ENCODE measurements at places on chromosomes 12 and 14.

DNA sequence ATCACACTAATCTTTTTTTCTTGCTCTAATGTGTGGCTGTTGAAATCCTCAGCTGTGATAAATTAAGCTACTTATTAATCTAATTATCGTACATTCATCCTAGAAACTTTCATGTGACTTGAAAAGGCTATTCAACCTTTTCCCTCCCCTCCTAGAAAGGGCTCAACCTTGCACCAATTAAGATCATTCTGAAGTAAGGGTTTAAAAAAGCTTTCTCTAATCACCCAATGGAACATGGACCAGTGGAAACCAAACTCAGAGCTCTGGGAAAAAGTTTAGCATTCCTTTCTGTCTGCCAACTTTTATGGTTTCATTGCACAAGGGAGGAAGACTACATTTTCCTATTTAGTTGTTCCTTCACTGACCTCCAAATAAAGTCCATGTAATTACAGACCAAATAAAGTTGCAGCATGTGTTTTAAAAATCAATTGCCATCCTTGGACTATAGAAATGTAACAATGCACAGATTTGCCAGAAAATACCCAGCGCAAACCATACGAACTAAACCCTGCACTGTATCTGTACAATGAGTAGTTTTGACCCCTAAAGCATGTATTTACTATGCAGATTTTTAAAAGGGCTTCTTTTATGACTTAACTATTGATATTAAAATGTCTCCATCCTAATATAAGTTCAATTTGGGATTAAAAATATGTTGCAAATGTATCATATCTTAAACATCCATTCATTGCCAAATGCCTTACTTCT is 142.6 kb upstream of the OTX2 start:
- DNase-seq, result no peak

DNA sequence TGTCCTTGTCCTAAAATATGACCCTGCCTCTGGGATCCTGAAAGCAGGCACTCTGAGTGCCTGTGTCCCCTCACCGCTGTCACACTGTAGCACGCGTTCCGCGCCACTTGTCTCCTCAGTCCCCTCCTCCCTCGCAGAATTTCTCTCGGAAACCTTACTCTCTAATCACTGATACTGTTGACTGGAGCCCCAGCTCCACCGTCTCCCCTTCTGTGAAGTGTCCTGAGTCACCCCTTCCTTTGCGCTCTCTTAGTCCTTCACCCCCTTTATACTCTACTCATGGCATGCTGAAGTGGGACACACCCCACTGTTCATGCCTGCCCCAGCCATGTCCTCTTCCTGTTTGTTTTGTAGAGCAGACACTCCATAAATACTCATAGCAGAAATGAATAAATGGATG is 104.7 kb downstream of the ZNF664 start:
- no peak for DNase-seq

DNA sequence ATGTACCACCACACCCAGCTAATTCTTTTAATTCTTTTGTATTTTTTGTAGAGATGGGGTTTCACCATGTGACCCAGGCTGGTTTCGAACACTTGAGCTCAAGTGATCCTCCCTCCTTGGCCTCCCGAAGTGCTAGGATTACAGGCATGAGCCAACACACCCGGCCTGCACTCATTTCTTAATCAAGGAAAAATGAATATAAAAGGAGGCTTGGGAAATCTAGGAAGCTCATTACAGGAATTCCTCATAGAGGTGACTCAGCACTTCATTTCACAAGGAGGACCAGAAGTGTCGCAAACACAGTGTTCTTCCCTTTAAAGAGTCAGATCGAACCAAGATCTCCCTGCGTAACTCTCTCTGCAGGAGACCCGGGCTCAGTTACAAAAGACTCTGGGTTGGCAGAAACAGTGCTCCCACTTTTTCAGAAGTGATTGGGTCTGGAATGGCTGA is 30.3 kb downstream of the NFKBIA start:
- no peak for DNase-seq

DNA sequence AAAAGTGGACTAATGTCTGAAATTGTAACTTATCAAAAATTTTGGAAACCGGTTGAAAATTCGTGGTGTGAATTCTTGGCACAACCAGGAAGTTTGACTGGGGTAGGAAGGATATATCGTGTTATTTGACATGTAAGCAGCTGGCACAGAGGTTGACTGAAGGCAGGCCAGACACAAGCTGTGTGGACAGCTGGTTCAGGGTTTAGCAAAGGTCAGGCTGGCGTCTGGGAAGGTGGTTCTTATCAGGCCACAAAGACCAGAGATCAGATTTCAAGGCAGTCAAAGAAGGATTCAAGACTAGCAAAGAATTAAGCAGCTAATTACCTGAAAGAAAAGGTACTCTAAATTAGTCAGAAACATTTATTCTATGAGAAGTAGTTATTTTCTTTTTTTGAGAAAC is 450.2 kb upstream of the MDGA2 start:
- no peak for DNase-seq

- no peak for DNase-seq
These were observed 13.4 kb upstream of the FRMD6 start for GRCh38 chr14:51638071-51638944.

GRCh38 chr14:21081521-21082142 is 11.5 kb downstream of the ARHGEF40 start:
- no peak for DNase-seq

DNA sequence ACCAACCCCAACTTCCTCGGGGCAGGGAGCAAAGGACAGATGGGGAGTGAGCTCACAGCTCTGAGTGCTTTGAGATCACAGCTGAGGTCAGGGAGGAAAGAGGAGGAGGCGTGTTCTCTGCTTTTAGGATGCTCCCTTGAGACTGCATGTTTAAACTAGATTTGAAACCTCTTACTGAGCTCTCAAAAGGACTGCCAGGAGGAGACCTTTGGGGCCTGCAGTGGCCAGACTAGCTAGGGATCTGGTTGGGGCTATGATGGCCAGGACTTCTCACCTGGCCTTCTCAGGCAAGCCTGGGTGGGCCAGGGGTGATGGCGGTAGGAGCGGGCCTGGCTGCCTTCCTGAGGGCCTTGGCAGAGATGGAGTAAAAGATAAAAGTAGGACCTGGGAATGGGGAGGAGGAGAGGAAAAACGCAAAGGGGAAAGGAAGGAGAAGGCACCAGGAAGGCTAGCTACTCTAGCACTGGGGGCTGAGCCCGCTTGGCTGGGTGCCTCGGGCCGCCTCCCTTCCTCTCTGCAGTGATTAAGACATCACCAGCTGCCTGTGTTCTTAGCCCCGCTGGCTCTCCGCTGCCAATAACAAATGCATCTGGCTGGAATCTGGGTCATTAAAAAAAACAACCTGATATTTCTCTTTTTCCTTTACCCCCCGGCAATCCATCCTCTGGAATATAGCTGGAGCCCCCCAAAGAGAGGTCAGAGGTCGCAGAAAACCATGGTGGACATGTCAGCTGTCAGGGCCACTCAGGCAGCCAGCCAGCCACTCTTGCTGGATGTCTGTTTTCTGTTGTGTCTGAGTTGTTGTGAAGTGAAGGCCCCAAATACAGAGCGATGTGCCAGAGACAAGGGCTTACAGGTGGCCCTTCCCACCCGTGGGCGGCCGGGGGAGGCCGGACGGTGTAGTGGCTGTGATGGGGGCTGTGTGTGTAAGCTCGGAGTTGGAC is 141.3 kb downstream of the TSPAN9 start:
- no peak for DNase-seq

- DNase-seq, result no peak
These were observed 30.9 kb upstream of the WDR89 start for GRCh38 chr14:63672417-63673180.

GRCh38 chr14:68040633-68041369 is 221.2 kb downstream of the RAD51B start:
- DNase-seq, result no peak

DNA sequence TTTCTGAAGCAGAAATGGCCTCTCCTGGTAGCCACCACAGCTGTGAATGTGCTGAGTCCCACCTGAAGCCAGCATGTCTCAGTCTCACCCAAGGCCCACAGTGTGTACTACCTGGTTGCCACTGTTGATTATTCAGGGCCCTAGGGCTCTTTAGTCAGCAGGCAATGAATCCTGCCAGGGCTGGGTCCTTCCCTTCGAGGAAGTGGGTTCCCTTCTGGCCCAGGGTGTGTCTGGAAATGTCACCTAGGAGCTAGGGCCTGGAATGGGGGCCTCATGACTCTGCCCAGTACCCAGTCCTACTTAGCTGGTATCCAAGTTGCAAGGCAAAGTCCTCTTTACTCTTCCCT is 207.4 kb downstream of the SYNE2 start:
- no peak for DNase-seq

GRCh38 chr14:103028161-103028767 is 29.1 kb downstream of the CDC42BPB start:
- no peak for DNase-seq

DNA sequence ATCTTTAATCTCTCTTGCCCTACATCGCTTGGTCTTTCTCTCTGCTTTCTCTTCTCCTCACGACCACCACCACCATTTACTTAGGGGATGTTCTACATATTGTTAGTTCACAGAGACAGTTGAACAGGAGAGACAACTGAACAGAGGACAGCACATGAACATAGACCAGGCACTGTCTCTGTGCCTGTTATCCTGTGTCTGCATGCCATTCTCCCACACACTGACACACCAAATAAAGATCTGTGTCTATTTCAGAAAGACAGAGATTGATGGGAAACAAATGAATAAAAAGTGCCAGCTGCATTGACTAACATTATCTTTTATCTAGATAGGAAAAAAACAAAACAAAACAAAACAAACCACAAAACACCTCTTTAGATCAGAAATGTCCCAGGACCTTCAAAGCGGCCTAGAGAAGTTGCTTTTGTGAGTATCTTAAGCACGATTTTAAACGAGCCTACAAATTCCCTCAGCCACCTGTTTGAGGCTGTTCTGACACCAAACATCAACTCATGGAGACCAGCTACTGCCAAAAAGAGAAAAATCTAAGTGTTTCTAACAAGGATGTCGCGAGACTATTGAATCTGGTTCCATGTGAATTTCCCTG is 77.6 kb upstream of the PARP11 start:
- no peak for DNase-seq

GRCh38 chr12:9404469-9405260 is 196.5 kb upstream of the PZP start:
- no peak for DNase-seq

DNA sequence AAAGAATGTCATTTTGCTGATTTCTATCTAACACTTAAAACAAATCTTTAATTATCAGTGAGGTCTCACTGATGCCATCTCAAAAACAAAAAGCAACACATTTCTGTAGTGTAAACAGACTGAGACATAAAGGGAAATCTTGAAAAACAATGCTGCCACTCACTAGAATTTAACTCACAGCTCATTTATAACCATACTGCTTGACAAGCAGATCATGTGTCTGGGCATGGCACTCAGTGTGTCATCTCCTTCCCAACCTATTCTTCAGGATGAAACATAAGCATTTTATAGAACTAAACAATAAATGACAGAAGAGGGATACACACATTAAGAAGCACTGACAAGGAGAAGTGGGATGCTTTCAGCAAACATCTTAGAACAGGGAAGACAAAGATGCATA is 22.4 kb downstream of the ATF7 start:
- no peak for DNase-seq

DNA sequence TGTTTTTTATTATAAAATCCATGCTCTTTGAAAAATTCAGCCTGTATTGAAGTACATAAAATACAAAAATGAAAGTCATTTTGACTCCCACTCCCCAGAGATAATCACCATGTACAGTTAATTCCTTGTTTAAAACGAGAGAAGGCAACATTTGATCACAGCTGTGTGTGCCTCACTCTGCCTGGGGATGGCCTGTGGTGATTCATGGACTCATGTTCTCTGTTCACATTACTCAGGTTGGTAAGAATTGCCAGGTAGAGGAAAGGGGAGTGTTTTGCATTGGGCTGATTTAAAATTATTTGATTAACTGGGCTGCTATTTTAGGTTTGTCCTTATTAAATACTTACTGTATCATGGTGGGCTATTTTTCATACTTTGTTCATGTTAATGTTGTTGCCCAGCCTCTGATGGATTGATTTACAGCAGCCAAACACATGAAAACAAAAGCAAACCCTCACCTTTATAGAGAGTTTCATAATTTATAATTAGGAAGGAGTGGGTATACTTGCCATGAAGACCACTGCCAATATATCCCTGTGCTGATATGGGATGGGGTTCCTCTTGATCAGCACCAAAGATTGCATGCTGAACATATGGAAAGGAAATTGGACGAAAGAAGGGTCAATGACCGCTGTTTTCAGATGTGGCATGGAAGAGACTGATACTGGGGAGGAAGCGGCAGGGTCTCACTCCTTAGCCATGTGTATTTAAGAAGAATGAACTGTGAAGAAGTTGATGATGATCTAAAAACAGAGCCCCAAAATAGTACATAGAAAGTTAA is 3.0 kb downstream of the ZBTB1 start:
- DNase-seq, result no peak

GRCh38 chr14:75626863-75627262 is 33.8 kb downstream of the ERG28 start:
- DNase-seq, result no peak

GRCh38 chr14:70237710-70238109 is 49.0 kb upstream of the SLC8A3 start:
- DNase-seq, result no peak

DNA sequence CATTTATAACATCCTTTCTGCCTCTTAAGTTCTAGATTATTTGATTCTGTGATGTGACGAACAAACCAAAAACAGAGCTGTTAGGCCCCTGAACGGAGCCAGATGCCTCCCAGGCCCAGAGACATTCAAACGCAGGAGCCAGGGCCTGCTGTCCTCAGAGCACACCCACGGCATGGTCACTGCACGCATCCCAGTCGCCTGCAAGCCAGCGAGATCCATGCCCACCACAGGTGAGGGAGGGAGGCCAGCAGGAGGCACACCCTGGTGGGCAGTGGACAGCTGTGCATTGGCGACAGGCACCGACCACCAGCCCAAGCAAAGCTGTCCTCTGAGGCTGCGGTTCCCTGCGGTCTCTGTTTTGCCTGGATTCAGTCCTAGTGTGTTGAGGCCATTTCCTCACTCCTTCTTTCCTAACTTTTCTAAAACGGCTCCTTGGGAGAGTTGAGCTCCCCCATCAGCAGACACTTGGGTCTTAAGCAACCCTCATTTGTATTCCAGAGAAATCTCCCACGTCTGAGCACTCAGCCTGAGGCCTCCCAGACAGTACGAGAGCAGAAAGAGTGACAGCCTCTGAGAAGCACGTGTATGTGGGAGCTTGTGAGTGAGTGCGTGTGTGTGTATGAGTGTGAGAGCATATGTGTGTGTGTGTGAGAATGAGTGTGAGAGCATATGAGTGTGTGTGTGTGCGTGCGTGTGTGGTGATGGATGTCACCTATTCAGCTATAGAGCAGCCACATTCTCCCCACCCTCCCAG is 81.2 kb downstream of the CHGA start:
- DNase-seq, result no peak

- peak; percentile 91 for DNase-seq
These were observed 30.7 kb downstream of the P2RX4 start for GRCh38 chr12:121240484-121241101.

GRCh38 chr12:132222096-132222807 is 78.0 kb downstream of the NOC4L start:
- peak; percentile 61 for DNase-seq

- no peak for DNase-seq
These were observed 1062.1 kb downstream of the SLC6A15 start for GRCh38 chr12:83850531-83850930.

DNA sequence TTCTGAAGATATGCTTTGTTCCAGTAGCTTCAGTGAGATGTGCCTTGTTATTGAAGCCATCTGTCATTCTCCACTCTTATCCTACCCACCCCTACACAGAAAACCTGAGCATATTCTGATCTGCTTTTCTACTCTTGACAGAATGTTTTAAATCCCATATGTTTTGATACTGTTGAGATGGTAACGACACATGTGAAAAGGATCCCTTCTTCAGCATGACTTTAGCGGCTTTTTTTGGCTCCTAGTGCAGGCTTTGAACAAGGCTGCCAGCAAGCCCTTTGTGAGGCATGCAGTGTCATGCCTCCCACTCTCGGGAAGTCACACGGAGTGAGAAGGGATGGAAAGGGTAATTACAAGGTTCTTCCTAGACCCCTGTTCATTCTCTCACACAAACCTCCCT is 228.8 kb upstream of the RGS6 start:
- no peak for DNase-seq
